ENCODE measurements at places on chromosomes 13 and 19. TPM values are rescaled to one million over a fixed set of nuclear protein-coding genes. Genes with fewer than 3 reads are reported as not detected.

- DNase-seq, result no peak
- no peaks in the 10 kb centered on the region for H3K27me3 ChIP-seq
- no peaks in the 10 kb centered on the region for H3K4me1 ChIP-seq
- no peak overlapping the region for H3K27ac ChIP-seq
- no peak overlapping the region for H3K4me3 ChIP-seq
Observed at GRCh38 chr13:98033277-98034247, 80.1 kb downstream of the IPO5 start.

DNA sequence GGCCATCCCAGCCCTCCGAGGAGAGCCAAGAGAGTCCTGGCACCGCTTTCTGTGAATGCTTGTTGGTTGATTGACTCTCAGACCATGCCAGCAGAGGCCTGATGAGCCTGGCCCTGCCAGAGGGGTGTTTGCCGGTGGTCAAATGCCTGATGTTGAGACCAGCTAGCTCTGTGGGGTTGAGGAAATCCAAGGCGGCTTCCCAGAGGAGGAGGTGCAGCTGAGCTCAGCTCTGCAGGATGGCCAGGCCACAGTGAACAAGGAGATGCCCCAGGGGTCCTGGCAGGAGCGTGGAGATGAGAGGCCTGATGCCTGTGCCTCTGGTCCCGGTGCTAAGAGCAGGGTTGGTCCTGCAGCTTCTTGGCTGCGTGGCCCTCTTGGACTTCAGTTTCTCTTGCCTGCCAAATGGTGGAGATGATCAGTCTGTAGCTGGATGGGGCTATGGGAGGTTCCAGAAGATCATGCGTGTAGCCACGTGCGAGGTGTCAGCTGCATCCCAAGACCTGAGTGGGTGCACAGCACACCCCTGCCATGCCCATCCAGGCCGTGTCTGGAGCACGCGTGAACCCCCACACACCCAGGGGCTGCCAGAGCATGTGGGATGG is 16.8 kb downstream of the NFIC start:
- H3K36me3 ChIP-seq, result peaks cover 8% of the 10 kb centered on the region
- H3K4me1 ChIP-seq, result peaks cover 9% of the 10 kb centered on the region
- no peaks in the 10 kb centered on the region for H3K27me3 ChIP-seq
- DNase-seq, result no peak
- H3K4me3 ChIP-seq, result no peak overlapping the region
- no peak overlapping the region for H3K27ac ChIP-seq

DNA sequence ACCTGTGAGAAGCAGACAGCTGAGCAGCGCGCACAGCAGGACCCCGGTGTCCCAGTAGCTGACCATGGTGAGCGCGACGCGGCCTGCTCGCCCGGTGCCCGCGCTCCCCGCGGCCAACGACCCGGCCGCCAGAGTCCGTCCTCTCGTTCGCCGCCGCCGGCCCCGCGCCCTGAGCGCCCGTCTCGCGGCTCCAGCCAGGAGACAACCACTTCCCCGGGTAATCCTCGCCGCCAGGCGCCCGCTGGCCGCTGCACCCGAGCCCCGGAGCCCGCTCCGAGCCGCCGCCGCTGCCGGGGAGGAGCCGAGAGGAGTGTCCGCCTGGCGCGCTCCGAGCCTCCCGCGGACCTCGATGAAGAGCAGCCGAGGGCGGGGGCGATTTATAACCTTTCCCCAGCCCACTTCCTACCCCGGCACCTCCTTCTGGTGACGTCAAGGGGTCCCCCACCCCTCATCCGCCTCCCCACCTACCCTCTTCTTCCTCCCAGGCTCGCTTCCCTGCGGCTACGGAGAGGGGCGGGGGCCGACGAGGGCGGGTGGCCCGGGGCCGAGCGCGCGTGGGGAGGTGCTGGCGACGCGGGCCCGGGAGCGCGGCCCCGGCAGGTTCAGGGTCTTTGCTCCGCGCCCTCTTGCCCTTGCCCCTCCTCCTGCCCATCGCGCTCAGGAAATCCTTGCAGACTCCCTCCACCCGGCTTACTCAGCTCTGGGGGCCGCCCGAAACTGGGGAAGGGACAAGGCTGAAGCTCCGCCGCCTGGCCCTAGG is at the start of gene FLT1:
Gene FLT1 (minus strand): TSS at position 351 of the 760 bp plus-strand sequence. CDS start 285 bp downstream, at position 66.
- peaks cover 24% of the 10 kb centered on the region for H3K4me1 ChIP-seq
- peak within 1 kb of the TSS; percentile 75 for H3K4me3 ChIP-seq
- H3K36me3 ChIP-seq, result peaks cover 1% of the 10 kb centered on the region
- DNase-seq, result peak; percentile 59
- peaks cover 34% of the 10 kb centered on the region for H3K27me3 ChIP-seq

DACT3 gene
- 6.1 TPM for total RNA-seq

DNA sequence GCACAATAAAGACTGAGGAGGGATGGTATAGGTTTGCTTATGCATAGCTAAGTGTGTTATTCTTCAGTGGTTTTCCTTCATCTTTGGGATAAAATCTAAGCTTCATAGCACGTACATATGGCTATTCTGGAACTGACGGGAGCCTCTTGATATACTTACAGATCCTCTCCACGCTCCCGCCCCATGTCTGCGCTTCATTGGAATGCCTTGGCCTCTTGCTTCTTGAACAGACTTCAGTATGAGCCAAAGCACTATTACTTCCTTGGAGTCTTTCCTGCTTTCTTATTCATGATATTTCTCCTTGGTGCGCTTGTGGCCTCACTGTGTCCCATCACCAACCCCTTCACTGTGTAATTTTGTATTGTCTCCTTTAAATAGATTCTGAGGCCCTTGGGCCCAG is 111.1 kb upstream of the RNF113B start:
- H3K4me3 ChIP-seq, result no peak overlapping the region
- no peaks in the 10 kb centered on the region for H3K27me3 ChIP-seq
- H3K36me3 ChIP-seq, result no peaks in the 10 kb centered on the region
- H3K4me1 ChIP-seq, result no peaks in the 10 kb centered on the region
- DNase-seq, result no peak

KLK7 gene
- not detected for total RNA-seq

DNA sequence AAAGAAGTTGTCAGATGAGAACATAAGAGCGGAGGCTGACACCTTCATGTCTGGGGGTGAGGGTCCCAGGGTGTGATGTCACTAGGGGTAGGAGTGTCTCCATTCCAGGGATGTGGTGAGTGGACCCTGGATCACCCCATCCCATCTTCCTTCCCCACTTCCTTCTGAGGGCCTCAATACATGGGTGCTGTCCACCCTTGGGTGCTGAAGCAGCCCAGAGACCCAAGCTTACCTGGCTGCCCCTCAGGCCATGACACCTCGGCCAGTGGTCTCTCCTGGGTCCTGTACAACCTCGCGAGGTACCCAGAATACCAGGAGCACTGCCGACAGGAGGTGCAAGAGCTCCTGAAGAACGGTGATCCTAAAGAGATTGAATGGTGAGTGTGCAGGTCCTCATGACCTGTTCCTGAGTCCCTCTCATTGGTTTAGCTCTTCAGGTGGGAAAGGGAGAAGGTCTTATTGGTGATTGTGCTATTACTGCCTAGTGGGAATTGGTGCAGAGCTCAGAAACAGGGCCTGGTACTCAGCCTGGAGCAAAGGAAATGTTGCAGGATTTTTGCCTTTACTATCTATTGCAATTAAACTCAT is 37.7 kb upstream of the CYP4F8 start:
- H3K36me3 ChIP-seq, result no peaks in the 10 kb centered on the region
- no peak for DNase-seq
- no peak overlapping the region for H3K27ac ChIP-seq
- no peak overlapping the region for H3K4me3 ChIP-seq

ZNF568 gene
- 8.1 TPM for total RNA-seq

DNA sequence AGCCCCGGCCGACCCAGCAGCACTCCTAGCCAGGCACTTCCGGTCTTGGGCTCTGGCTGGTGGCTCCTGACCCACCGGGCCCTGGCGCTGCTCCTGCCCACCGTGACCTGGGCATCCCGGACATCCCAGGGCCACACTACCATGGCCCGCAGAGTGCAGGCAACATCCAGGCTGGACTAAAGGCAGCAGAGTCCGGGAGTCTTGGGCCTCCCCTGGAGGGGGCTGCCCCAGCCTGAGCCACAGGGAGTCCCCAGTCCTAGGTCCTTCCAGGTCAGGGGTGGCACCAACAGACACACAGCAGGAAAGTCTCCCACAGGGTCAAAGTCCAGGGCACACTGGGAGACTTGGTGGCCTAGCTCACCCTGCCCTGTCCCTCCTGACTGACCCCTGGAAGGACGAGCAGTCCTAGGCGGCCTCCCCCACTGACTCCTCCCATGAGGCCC is 10.8 kb downstream of the LSM4 start:
- peaks cover 30% of the 10 kb centered on the region for H3K4me1 ChIP-seq
- H3K27me3 ChIP-seq, result no peaks in the 10 kb centered on the region
- H3K27ac ChIP-seq, result no peak overlapping the region
- no peak overlapping the region for H3K4me3 ChIP-seq
- DNase-seq, result no peak

FXYD7 gene
- total RNA-seq, result not detected

- no peak overlapping the region for H3K27ac ChIP-seq
- no peak for DNase-seq
- H3K36me3 ChIP-seq, result no peaks in the 10 kb centered on the region
- no peaks in the 10 kb centered on the region for H3K4me1 ChIP-seq
- no peak overlapping the region for H3K4me3 ChIP-seq
- peaks cover 5% of the 10 kb centered on the region for H3K27me3 ChIP-seq
Observed at GRCh38 chr13:74966275-74966674, 515.7 kb downstream of the TBC1D4 start.

DNA sequence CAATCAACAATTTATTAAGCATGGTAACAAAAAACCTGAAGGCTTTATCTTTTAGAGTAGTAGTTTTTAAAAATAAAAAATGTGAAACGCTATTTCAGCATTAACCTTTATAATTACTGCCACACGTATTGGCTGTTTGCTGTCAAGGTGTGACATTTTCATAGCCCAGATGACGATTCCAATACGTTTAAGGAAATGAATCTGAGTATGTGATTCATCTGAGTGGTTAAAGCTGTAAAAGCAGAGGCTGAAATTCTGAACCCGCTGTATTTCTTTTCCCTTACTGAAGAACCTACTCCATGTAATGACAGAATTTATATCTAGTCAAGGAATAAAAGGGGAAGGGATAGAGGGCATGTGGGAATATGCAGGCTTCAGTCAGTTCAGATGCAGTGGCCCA is 166.0 kb downstream of the LMO7 start:
- no peak overlapping the region for H3K4me3 ChIP-seq
- H3K36me3 ChIP-seq, result peaks cover 15% of the 10 kb centered on the region

DNA sequence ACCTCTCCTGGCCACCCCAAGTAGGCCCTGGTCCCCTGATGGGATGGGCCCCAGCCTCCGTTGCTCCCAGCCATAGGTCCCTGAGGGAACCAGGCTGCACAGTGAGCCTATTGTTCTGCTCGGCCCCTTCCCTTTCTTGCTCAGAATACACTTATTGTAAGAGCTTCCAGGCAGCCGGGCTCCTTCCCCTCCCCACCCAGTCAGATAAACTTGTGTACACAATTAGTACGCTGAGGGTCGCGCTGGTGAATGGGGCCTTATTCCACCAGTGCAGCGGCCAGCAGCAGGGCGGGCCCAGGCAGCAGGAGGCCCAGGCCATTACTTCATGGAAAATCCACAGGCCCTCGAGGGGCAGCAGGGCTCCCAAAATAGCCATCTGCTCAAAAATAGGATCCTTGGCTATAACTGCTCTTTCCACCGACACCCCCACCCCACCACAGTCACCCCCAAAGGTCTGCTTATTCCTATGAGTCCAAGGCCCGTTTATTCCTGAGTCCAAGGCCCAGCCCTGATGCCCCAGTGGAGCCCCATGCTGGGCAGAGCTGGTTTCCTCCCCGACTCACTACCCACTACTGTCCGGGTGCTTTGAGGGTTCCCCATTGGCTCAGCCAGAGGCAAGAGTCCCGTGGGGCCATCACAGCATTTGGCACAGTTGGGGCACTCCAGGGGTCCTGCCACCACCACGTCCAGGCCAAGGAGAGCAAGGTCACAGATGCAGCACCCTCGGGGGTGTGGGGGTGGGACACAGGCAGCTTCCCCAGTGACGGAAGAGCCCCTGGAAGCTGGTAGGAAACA is 22.1 kb downstream of the CAPN12 start:
- no peak overlapping the region for H3K4me3 ChIP-seq
- H3K27me3 ChIP-seq, result no peaks in the 10 kb centered on the region
- DNase-seq, result no peak
- H3K4me1 ChIP-seq, result peaks cover 9% of the 10 kb centered on the region
- peaks cover 23% of the 10 kb centered on the region for H3K36me3 ChIP-seq

DNA sequence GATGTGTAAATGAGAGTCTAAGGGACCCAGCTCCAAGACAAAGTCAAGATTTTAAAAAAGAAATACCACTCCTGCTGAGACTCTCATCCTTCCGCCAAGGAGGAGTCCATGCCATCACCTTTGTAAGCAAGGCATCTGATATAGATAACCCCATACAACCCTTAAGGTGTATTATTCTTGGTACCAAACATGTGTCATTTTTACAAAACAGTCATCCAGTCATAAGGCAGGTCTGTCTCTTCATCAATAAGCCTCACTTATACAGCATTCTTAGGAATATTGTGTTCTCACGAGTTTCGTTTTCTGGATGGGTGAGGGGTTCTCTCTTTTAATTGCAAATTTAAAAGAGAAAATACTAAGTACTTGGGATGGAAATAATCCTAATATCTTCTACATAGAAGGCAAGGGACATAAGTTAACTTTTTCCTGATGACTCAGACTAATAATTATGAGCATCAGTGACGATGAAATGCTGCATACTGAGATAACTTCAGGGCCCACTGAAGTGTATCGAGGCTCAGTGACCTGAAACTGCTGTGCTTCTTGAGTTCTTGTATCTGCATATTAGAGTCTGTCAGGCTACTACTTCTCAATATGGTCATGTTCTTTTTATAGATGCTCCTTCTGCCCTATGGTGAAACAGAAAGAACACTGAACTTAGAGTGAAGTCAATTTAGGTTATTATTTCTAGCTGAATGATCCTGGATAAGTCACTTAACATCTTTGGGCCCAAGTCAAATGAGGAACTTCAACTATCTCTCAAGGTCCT is 166.6 kb downstream of the KLF12 start:
- H3K4me1 ChIP-seq, result peaks cover 49% of the 10 kb centered on the region
- H3K27ac ChIP-seq, result no peak overlapping the region
- peaks cover 4% of the 10 kb centered on the region for H3K36me3 ChIP-seq
- H3K27me3 ChIP-seq, result no peaks in the 10 kb centered on the region
- H3K4me3 ChIP-seq, result no peak overlapping the region
- no peak for DNase-seq

RGL3 gene
- total RNA-seq, result not detected

DNA sequence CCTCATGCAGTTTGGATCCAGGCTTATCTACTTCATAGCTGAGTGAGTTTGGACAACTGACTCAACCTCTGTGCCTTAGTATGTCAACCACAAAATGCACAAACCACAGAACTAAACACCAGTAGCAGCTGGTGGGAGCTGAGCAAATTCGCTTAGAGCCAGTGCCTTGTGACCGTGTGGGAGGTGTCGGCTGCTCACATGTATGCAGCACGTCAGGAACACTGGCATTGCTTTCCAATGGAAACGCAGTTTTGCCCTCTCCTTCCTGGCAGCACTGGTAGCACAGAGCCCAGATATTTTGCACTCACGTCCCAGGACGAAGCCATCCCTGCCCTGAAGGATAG is 8.3 kb upstream of the NTN5 start:
- H3K27ac ChIP-seq, result no peak overlapping the region
- H3K27me3 ChIP-seq, result no peaks in the 10 kb centered on the region
- H3K4me1 ChIP-seq, result no peaks in the 10 kb centered on the region

- no peaks in the 10 kb centered on the region for H3K27me3 ChIP-seq
- no peak overlapping the region for H3K27ac ChIP-seq
- H3K4me1 ChIP-seq, result no peaks in the 10 kb centered on the region
- no peak for DNase-seq
Observed at GRCh38 chr13:107743100-107743499, 472.2 kb downstream of the LIG4 start.

MCEMP1 gene
- total RNA-seq, result not detected

- no peaks in the 10 kb centered on the region for H3K36me3 ChIP-seq
- H3K4me3 ChIP-seq, result no peak overlapping the region
- no peak for DNase-seq
- H3K4me1 ChIP-seq, result no peaks in the 10 kb centered on the region
- H3K27ac ChIP-seq, result no peak overlapping the region
- H3K27me3 ChIP-seq, result peaks cover 4% of the 10 kb centered on the region
Observed at GRCh38 chr13:77465603-77466195, 69.8 kb upstream of the SCEL start.

ANGPTL8 gene
- total RNA-seq, result not detected

All from activated CD8-positive, alpha-beta T cell treated with anti-CD3 and anti-CD28 coated beads for 36 hours (primary cell).